HCEC 1CT (cell line): ENCODE measurements at places on chromosomes 5 and 9.
A peak's percentile ranks its signal among the peaks of the same experiment; 100 is the strongest.

GRCh38 chr5:137004279-137004678 is 494.8 kb downstream of the SPOCK1 start:
- no peak for DNase-seq

DNA sequence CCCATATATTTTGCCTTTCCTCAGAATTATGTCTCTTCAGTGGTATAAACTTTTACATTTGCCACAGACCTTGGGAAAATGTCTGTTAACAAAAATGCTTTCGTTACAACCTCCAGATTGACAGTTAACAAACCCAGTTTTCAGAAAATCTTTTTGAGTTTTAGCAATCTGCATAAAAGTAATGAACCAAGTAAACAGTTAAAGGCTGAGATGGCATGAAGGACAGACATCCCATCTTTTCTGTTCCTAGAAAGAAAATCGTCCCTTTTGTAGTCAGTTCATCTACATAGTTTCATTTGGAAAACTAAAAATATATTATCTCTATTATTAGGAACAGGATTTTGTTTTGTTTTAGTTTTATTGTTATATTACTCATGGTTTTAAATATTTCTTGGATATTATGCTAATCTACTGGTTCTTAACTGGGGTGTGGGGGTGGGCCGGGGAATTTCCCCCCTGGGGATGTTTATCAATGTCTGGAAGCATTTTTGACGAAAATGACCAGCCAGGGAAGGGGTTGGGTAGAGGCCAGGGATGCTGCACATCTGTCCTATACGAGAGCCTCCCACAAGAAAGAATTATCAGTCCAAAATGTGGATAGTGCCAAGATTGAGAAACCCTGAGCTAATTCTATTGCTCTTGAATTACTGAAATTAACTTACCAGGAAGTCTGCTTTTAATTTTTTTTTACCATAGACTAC is 11.9 kb downstream of the FYB1 start:
- no peak for DNase-seq

DNA sequence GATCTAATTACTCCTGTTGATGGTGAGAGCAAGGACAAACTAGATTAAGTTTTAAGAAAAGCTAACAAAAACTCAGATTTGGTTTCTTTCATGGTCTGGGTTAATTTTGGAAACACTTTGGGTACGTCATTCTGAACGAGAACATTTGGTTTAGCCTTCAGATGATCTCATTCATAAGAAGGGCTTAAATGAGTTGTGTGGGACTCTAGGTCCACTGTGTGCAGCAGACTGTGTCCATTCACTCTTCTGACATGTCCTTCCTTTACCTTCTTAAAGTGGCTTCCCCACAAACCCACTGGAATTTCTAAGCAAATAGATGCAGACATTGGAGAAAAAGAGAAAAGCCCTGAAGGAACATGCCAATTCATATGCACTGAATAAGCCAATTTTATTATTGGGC is 96.8 kb downstream of the FBXO4 start:
- no peak for DNase-seq

DNA sequence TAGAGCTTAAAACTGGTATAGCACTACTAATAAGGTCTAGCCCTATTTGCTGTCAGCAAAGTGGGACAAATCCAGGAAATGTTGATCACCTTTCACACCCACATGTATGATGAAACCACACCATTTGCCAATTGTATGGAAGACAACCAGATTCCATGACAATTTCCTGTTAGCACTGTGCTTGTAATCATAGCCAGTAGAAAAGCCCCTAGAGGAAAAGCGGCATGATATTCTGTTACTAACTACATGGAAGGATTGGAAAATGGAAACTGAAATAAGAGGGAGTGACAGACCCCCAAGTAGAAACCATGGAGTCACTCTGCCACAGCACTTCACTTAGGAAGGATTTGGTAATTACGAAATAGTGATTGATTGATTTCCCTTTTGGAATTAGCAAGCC is 923 bp downstream of the SPATA6L start:
- DNase-seq: peak; percentile 29

GRCh38 chr5:177097016-177097985 is 10.6 kb downstream of the FGFR4 start:
- DNase-seq: no peak

DNA sequence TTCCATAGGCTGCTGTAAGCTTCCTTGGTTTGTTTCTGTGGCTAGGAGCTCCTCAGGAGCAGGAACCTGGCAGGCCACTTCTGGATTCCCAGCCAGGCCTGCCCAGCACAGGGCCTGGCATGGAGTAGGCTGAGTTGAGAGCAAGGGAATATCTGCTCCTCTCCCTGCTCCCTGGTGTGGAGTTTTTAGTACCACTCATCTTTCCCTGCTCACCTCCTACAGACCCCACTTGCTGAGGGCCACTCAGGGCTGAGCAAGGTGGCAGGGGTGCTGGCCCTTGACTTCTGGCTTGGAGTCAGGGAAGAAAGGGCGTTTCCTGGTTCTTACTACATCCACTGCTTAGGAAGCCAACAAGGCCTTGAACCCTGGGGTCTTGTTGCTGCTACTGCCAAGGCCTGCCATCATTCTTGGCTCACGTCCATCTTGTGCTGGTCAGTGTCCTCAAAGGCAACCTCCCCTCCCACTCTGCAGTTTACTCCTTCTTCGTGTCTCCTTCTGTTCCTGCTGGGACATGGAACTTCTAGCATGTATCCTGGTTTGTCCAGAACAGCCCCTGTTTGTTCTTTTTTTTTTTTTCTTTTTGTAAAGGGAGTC is 54.9 kb downstream of the PSD2 start:
- no peak for DNase-seq

- no peak for DNase-seq
Measured at GRCh38 chr9:83199832-83200231, 136.9 kb upstream of the RASEF start.

DNA sequence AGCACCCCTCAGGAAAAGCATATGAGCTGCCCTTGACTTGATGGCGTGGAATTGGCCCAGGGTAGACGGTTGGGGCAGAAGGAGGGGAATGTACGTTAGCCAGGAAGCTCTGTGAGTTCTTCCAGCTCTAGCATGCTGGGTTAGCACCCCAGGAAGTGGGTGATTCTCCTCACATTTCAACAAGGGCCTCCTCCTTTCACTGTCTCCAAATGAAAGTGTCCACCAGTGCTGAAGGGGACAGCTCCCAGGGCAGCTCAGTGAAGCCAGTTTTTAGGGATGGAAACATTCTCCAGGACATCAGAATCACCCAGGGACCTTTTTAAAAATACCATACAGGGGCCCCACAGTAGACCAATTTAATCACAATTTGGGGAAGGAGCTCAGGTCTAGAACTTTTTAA is 17.2 kb upstream of the AFAP1L1 start:
- DNase-seq: no peak

DNA sequence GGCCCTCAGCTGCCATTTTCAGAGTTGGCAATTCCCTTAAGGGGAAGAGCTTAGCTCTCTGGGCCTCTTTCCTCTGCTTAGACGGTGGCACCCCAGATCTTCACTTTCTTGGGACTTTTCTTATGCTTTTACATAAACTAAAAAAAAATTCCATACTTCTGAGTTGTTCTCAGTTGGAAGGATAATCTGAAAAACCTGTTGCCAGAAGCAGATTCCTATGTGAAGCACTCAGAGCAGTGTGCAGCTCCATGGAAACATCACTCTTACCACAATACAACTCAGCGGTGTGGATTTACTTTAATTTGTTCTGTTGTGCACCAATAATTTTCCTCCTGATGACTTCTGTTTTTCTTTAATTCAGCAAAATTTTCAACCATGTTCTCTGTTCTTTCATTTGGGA is 44.1 kb upstream of the MROH2B start:
- DNase-seq: peak; percentile 84

GRCh38 chr9:113178087-113178486 is 27.3 kb downstream of the SLC31A2 start:
- peak; percentile 30 for DNase-seq

DNA sequence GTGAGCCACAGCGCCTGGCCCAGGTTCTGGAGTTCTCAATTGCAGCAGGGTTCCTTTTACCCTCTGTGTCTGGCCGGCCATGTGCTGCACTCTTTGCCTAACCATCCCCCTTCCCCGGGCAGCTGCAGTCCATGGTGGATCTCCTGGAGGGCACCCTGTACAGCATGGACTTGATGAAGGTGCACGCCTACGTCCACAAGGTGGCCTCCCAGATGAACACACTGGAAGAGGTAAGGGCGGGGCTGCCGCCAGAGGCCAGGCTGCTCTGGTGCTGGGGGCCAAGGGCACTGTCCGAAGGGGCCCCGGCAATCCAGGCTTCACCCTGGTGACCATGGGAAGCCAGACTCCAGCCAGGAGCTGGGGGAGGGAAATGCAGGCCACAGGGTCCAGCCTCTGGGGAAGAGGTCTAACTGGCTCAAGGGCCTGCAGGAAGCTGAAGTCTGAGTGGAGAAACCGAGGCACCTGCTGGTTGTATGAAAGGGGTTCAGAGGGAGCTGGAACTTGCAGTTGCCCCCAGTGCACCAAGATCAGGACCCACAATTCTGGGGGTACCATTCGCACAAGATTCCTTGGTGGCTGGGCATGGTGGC is 18.1 kb downstream of the OLFML2A start:
- DNase-seq: no peak

DNA sequence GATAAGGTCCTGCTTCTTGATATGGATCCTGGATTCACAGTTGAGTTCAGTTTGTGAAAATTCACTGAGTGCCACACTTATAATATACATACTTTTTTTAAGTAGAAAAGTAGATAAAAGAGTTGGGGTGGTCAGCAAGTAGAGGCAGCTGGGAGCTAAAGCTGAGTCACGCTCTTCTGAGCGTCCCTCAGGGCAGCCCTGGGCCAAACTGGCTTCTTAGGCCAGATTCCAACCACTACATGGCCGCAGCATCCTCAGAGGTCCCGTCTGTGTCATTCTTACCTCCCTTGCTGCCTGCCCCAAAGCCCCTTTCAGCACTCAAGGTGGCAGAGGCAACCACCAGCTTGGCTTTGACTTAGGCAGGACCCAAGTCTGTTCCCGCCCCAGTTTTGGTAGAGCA is 123.3 kb upstream of the TBC1D2 start:
- DNase-seq: no peak

DNA sequence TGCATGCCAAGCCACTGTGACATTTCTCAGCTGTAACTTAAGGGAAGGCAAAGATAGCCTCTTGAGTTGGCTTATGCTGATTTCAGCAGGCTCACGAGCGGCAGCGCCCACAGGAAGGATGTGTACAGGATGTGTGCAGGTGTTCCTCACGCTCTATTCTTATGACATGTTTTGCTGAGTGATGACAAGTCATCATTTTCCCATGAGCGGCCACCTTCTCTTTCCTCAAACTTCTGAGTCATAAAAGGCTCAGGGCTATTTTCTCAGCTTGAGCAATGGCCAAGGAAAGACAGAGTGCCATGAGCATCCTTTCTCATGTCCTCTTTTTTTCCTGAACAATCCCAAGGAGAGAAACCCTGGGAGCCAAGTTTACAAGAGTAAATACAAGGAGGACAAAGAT is 365.9 kb downstream of the PLK2 start:
- DNase-seq: no peak

- peak; percentile 66 for DNase-seq
Measured at GRCh38 chr5:143338658-143339366, 64.7 kb downstream of the NR3C1 start.

DNA sequence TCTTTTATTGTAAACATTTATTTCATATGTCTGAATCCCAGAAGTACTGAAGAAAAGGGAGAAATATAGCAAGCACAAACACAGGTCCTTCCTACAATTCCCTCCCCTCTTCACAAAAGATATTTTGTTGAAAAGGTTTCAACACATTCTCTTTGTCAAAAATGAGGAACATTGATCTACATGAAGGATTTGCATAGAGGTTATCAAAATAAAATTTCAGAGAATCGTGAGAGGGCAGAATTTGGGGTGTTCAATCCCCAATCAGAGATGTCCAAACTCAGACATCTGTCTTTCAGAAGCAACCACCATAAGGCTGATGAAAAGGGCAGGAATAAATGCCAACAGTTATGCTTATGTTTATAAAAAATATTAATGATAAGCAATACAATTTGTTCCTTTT is 69.2 kb downstream of the MARCHF3 start:
- no peak for DNase-seq

GRCh38 chr9:4667681-4668080 is 1.4 kb upstream of the SPATA6L start:
- no peak for DNase-seq

DNA sequence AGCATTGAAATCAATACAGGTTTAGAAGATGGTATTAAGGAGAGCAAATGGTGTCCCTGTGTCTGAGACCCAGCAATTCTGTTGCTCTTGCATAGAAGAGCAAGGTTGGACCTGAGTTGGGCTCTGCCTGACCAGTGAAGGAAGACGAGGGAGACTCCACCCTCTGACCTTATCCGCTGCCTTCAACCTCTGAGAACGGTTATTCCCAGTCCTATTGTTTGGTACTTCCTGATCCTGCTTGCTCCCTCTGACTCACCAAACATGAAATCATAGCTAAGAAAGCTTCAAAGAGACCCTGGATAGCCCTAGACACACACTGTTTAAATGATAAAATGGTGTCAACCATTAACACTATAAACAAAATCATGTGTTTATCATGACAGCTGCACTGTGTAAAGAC is 218.5 kb downstream of the PLK2 start:
- peak; percentile 3 for DNase-seq

DNA sequence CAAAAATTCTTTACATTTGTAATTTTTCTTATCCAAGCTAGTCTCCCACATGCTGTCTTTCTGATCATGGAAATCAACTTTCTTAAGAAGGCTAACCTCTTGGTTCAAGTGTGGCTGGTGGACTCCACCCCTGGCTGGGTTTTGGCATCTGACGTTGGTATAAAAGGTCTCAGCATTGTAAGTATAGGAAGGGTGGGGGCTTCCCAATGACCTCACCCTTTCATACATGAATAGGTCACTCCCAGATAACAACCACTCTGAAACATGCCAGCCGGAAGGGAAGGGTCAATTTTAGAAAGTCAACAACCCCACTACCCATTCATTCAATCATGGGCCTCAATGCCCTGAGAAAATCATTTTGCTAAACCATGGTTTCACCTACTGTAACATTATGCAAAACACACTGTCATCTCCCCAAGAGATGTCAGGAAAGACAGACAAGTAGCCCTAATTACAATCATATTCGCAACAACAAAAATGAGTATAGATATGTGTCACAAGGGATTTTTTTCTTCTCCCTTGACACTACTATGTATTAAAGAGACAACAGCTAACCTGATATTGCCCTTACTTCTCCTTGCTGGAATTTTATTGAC is 31.9 kb upstream of the PCSK5 start:
- DNase-seq: no peak

GRCh38 chr5:27216367-27216950 is 178.1 kb upstream of the CDH9 start:
- no peak for DNase-seq

DNA sequence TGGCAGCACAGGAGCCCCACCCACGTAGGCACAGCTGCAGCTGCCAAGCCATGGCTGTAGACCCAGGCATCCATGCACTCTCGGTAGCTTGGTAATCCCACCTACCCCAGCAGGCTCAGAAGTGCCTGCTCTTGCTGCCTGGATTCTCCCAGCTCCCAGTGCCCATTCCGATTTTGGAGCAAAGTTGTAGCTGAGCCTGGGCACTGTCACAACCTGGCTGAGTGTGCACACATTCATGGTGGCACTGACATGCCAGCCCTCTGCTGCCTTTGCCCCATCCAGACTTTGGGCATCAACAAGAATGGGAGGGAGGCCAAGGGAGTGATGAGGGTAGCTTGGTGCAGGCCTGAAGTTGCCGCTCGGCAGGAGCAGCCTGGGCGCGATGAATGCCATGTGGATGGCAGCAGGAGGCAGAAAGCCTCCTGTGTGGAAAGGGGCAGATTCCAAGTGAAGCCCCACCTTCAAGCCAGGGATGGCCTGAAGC is 936.6 kb upstream of the PTPRD start:
- no peak for DNase-seq

GRCh38 chr9:97959585-97959984 is 21.6 kb upstream of the HEMGN start:
- no peak for DNase-seq

- no peak for DNase-seq
Measured at GRCh38 chr5:114118511-114118910, 243.4 kb upstream of the KCNN2 start.
